ENCODE measurements at places on chromosomes 7 and 10.
A peak's percentile ranks its signal among the peaks of the same experiment; 100 is the strongest.

GRCh38 chr10:128642502-128642901, 516.3 kb upstream of the MKI67 start:
- no peak for DNase-seq

GRCh38 chr7:107961405-107961804, 41.6 kb downstream of the LAMB1 start:
- DNase-seq: no peak

DNA sequence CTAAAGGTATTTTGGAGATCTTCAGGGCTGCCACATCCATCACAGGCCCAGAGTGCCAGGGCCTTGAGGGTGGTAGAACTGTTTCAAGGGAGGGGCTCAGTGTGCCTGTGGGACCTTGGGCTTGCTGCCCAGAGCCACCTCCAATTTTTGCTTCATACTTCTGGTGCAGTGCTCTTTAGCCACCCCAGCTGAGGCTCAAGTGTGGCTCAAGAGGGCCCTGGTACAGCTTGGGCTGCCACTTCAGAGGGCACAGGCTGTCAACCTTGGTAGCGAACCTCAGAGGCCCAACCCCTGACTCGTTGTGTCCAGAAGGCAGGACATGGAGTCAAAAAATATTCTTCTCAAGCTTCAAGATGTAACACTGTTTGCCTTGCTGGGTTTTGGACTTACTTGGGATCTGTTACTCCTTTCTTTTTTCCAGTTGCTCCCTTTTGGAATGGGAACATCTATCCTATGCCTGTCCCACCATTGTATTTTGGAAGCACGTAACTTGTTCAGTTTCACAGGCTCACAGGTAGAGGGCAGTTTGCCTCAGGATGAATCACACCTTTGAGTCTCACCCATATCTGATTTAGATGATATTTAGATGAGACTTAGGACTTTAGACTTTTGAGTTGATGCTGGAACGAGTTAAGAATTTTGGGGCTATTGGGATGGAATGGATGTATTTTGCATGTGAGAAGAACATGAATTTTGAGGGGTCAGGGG, 224.8 kb downstream of the RPS24 start:
- no peak for DNase-seq

GRCh38 chr7:19526639-19527038, 182.2 kb downstream of the POLR1F start:
- DNase-seq: no peak

DNA sequence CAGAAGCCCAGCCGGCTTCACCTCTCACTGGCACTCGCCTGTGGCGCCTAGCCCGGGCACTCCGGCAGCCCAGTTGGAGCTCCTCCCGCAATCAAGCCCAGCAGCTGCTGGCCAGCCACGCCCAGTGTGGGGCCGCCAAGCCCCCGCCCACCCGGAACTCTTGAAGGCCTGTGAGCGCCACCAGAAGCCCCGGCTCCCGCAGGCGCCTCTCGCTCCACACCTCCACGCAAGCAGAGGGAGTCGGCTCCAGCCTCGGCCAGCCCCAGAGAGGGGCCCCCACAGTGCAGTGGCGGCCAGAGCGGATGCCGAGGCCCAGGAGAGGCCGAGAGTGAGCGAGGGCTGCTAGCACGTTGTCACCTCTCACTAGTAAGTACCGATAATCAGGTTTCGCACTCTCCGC, 240.7 kb downstream of the TFEC start:
- no peak for DNase-seq

GRCh38 chr10:6204341-6205191, 1.8 kb downstream of the PFKFB3 start:
- no peak for DNase-seq

- DNase-seq: no peak
Measured at GRCh38 chr10:79418274-79418673, 27.1 kb downstream of the ZCCHC24 start.

DNA sequence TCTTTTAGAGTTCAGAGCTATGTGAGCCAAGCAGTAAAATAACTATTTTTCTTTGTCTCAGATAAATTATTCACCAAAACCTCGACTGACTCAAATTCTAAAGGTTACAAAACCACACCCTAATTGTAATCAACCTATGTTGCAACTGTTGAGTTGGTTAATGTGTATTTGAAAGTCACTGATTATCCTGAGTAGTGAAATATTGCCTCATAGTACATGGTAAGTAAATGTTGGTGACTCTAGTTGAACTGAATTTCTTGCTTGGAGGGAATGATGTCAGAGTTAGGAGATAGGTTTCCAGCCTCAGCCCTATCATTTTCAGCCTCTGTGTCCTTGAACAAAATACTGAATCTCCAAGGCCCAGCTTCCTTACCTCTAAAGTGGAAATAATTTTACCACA, 3.0 kb upstream of the CYP2C18 start:
- no peak for DNase-seq

DNA sequence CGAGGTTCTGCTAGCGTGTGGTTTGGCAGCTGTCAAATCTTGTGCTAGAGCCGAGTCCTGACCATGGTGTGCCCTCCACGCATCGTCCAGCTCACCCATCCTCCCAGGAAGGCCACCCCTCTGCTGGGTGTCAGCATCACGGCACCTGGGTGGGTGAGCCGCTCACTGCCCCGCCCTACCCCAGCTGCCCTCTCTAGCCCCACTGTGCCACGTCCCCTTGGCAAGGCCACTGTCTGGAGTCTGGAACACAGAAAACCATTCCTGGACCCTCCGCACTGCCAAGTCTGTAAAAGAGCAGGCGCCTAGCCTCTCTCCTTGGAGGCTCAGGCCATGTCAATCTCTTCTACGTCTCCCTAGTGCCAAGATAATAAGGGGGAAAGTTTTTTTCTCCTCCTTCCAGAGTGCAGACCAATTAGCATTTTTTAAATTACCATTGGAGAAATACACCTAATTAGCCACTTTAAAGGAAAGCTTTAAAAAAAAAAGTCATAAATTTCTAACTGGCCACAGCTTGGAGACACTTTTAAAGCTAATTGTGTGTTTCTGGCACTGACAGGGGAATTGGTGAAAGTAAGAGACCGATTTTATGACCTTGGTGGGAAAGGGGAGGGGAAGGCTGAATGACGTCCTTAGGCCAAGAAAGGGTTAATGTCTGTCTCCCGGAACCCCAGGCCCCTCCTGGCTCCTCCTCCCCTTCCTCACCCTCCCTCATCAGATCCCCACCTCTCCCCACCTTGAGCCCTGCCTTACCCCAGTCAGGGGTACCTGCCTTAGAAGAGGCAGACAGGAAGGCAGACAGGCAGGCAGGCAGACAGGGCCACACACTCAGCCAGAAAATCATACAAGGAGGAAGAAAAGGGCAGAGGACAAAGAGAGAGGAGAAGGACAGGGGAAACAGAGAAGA, 151.2 kb downstream of the PLXNA4 start:
- DNase-seq: no peak

GRCh38 chr10:116011929-116012328, 261.1 kb downstream of the GFRA1 start:
- DNase-seq: no peak

- peak; percentile 65 for DNase-seq
Measured at GRCh38 chr7:74061840-74062539, 21.6 kb upstream of the LIMK1 start.

DNA sequence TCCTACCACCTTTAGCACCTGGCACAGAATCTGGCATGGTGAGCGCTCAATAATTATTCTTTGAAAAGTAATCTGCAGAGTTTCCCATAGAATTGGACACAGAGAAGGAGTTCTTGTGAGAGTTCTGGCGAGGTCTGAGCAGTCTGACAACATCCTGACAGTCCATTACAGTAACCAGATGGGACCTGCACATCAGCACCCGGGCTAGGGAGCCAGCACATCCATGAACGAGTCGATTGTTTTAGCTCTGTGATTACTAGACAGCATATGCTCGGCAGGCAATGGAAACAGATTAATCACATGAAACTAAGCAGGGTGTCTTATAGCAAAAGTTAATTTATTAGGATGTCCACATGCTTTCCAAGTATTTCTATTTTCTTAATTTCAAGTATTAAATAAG, 96.7 kb downstream of the SEMA3D start:
- DNase-seq: no peak
